ENCODE measurements at places on chromosomes 13 and 19.

- DNase-seq = peak; percentile 20
- H3K36me3 ChIP-seq = no peaks in the 10 kb centered on the region
- no peaks in the 10 kb centered on the region for H3K4me1 ChIP-seq
- H3K4me3 ChIP-seq = no peak overlapping the region
- no peak overlapping the region for H3K27ac ChIP-seq
- peaks cover 13% of the 10 kb centered on the region for H3K27me3 ChIP-seq
These were observed 7.4 kb upstream of the ZNRF4 start for GRCh38 chr19:5447700-5448311.

DNA sequence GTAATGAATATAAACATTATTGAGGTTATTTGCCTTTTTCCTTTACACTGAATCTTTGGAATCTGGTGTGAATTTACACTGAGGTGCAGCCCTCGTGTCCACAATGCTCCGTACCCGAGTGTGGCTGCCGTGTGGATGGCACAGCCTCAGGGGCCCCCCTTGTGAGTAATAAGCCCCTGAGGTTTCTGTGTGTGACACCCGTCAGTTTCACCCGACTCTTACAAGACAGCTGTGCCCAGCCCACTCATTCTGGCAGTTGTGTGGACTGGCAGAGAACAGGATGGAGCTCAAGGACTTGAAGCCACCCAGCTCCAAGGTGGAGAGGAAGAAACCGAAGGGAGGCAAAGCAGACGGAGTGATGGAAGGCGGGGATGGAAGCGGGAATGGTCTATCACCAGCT is 7.8 kb downstream of the PROZ start:
- peaks cover 9% of the 10 kb centered on the region for H3K27me3 ChIP-seq
- no peak for DNase-seq
- H3K36me3 ChIP-seq = peaks cover 13% of the 10 kb centered on the region
- H3K4me3 ChIP-seq = no peak overlapping the region
- H3K4me1 ChIP-seq = no peaks in the 10 kb centered on the region

- no peak overlapping the region for H3K27ac ChIP-seq
- no peaks in the 10 kb centered on the region for H3K4me1 ChIP-seq
- no peak overlapping the region for H3K4me3 ChIP-seq
- H3K36me3 ChIP-seq = no peaks in the 10 kb centered on the region
These were observed 166.2 kb downstream of the SLITRK1 start for GRCh38 chr13:83716121-83716520.

DNA sequence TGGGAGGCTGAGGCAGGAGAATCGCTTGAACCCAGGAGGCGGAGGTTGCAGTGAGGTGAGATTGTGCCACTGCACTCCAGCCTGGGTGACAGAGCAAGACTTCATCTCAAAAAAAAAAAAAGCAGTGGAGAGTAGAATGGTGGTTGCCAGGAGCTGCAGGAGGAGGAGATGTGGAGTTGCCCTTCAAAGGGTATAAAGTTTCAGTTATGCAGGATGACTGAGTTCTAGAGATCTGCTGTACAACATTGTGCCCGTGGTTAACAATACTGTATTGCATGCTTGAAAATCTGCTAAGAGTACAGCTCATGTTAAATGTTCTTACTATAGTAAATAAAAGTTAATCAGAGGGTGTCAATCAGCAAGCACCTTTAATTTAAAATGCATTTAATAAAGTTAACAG is 28.4 kb upstream of the LATS2 start:
- H3K27me3 ChIP-seq = no peaks in the 10 kb centered on the region
- H3K4me1 ChIP-seq = no peaks in the 10 kb centered on the region
- H3K4me3 ChIP-seq = no peak overlapping the region
- no peaks in the 10 kb centered on the region for H3K36me3 ChIP-seq
- no peak overlapping the region for H3K27ac ChIP-seq

DNA sequence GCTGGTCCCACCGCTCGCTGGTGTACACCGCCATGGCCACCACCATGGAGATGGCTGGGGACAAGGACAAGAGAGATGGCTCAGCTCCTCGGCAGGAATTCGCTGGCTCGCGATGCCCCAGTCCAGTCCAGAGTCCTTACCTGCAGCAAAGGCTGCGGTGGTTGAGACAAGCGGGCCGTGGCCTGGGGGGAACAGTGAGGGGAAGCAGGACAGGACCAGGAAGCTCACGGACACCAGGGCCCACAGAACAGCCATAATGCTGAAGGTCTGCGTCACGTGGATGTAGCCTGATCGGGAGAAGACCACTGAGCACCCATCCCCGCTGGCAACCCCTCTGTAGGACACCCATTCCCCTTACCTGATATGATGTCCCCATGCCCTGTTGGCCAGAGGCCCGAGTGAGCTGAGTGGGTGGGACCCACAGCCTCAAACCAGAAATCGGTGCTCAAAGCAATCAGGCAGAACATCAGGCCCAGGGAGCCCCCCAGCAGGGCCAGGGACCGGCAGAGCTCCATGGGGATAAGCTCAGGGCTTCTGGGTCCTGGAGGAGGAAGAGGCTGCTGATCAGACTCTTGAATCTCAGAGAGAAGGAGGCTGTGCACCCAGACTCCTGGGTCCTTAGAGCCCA is 319 bp downstream of the NKG7 start:
- H3K4me1 ChIP-seq = peaks cover 60% of the 10 kb centered on the region
- H3K27ac ChIP-seq = peak overlapping the region; percentile 39
- H3K36me3 ChIP-seq = no peaks in the 10 kb centered on the region
- no peaks in the 10 kb centered on the region for H3K27me3 ChIP-seq
- H3K4me3 ChIP-seq = peak overlapping the region; percentile 38

DNA sequence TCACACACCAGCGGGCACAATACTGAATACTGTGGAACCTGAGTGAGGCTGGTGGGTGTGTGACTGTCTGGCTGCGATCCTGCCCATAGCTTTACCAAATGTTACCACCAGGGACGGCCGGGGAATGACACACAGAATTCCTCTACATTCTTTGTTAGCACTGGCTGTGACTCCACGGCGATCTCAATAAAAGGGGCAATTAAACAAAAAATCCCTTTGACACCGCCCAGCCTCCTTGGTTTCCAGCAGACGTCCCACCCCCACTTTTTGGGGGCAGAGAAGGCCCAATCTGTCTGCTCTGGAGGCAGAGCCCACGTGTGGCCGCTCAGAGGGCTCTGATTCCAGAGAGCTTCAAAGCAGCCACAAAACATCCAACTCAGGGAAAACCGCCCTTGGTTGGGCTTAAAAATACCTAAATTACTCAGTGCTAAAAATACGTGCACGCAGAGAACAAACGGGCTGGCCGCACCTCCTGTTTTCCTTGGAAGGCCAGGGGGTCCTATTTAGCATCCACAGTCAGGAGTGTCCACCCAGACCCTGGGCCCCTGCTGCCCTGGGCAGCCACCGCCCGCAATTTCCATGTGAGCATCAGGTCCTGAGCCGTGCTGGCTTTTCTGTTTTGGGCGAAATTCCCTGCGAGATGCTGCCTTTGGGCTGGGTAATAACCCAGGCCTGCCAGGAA is 47.8 kb downstream of the GADD45B start:
- DNase-seq = no peak
- no peaks in the 10 kb centered on the region for H3K27me3 ChIP-seq
- H3K4me3 ChIP-seq = no peak overlapping the region
- H3K36me3 ChIP-seq = no peaks in the 10 kb centered on the region
- no peak overlapping the region for H3K27ac ChIP-seq

DNA sequence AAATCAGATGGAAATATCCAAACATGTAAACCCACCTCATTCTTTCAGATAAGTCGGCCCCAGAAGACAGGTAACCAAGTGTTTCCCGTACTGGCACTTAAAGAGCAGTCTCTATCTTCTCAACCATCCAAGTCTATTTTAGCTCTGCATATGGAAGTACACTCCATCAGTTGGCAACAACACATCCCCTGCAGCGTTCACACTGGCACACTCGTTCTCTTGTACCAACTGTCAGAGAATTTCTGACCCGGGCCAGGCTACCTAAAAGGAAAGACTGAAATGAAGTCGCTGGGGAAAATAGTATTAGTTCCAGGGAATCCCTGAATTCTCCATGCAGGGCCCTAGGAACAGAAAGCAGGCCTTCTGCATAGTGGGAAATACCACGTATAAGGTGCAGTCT is 109.3 kb downstream of the RXFP2 start:
- peaks cover 23% of the 10 kb centered on the region for H3K27me3 ChIP-seq
- H3K4me3 ChIP-seq = no peak overlapping the region
- peaks cover 11% of the 10 kb centered on the region for H3K4me1 ChIP-seq
- no peak overlapping the region for H3K27ac ChIP-seq
- DNase-seq = no peak

DNA sequence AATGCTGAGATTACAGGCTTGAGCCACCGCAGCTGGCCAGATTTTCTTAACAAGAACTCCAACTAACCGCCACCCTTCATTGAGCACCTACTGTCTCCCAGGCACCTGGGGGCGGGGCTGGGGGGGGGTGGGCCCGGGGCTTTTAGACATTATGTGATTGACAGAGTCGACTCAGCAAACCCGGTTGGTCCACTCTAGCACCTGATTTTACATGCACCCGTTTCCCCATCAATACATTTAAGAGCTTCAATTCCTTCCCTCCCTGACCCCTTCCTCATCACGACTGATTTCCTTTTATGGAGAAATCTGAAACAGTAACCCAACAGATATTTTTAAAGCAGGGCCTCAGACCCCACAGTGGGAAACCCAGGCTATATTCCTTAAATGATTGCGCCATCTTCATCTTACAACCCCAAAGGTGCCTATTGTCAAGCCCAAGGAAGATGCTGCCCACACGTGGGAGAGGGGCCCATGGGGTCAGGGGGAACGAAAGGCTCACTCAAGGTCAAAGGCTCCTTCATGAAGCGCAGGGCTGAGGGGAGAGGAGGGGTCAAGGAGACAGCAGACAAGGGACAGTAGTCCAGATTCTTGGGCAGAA is 1.8 kb downstream of the INSR start:
- no peak for DNase-seq
- no peaks in the 10 kb centered on the region for H3K27me3 ChIP-seq
- H3K36me3 ChIP-seq = no peaks in the 10 kb centered on the region
- peak overlapping the region; percentile 59 for H3K4me3 ChIP-seq

DNA sequence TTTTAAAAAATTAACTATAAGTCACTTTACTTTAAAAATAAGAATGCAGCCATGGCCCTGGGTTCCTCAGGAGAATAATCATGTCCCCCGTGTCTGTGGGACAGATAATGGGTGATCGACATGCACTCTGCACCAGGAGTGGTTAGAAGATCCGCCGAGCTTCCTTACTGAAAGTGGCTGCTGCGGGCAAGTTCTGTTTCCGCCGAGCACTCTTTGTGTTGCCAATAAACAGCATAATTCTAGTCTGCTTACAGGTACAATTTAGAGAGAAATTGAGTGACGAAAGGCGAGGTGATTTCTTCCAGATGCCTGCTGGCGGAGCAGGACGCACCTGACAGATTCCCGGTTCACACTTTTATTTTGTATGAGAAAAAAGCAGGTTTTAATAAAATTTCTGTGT is 139.0 kb downstream of the SOX1 start:
- peak; percentile 8 for DNase-seq
- H3K27me3 ChIP-seq = peaks cover 35% of the 10 kb centered on the region
- H3K27ac ChIP-seq = no peak overlapping the region
- no peaks in the 10 kb centered on the region for H3K4me1 ChIP-seq
- H3K4me3 ChIP-seq = no peak overlapping the region

DNA sequence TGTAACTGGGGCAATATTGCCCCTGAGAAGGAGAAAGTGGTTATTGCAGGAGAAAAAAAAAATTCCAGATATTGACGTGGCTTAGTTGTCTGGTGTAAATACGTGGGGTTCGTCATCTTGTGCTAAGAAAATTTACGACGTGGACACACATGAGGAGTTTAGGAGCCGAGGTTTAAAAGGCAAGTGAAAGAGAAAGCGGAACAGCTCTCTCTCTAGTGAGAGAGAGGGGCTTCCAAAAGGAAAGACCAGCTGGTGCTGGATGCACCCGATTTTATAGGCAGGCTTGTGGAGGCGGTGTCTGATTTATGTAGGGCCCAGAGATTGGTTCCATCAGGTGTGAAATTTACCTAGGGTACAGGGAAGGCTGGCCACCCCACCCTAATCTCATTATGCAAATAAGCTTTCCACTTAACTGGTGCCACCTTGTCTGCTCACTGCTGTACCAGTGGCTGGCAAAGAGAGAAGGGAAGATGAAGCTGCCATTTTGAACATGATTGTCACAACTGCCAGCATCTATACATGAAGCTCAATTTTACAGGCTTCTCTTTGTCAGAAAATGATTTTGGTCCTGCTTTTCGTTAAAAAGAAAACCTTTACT is 845.1 kb downstream of the DACH1 start:
- no peaks in the 10 kb centered on the region for H3K36me3 ChIP-seq
- H3K4me1 ChIP-seq = no peaks in the 10 kb centered on the region
- H3K4me3 ChIP-seq = no peak overlapping the region
- DNase-seq = peak; percentile 9
- H3K27me3 ChIP-seq = no peaks in the 10 kb centered on the region

DNA sequence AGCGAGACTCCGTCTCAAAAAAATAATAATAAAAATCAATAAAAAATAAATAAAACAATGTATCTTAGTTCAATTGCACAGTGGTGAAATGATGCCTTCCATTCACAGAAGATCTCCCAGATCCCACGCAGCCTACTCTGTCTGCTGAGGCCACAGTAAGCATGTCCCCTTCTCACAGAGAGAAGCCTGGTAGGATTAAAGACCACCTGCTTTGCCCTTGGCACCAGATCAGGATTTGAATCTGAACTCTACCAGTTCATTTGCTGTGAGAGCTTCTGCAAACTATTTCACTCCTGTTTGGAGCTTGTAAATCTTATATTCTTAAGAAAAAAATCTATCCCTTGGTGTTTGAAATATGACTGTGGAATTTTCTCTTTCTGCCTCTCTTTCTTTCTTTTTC is 2.2 kb upstream of the SLC7A1 start:
- H3K4me1 ChIP-seq = peaks cover 26% of the 10 kb centered on the region
- no peak overlapping the region for H3K27ac ChIP-seq
- DNase-seq = no peak
- no peaks in the 10 kb centered on the region for H3K27me3 ChIP-seq

DNA sequence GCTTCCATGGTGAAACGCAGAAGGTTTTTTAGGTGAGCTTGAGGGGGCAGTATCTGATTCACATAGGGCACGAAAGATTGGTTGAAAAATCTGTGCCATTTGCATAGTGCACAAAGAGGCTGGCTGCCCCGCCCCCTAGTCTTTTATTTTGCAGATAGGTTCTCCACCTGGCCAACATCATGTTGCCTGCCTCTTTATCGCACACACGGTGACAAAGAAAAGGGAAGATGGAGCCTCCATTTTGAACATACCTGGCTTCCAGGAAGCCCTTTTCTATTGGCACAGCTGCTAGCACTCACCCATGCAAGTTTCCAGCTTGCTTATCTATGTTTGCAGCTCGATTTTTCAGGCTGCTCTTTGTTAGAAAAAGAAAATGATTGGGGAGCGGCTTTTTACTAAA is 316.2 kb upstream of the KLHL1 start:
- no peak for DNase-seq
- no peaks in the 10 kb centered on the region for H3K36me3 ChIP-seq
- H3K27ac ChIP-seq = peak overlapping the region; percentile 38
- H3K4me1 ChIP-seq = no peaks in the 10 kb centered on the region
- no peak overlapping the region for H3K4me3 ChIP-seq
- no peaks in the 10 kb centered on the region for H3K27me3 ChIP-seq

GRCh38 chr19:2680808-2681207 is 21.7 kb downstream of the GNG7 start:
- peaks cover 2% of the 10 kb centered on the region for H3K36me3 ChIP-seq
- DNase-seq = no peak
- no peak overlapping the region for H3K27ac ChIP-seq
- no peak overlapping the region for H3K4me3 ChIP-seq
- no peaks in the 10 kb centered on the region for H3K27me3 ChIP-seq

Measured in common myeloid progenitor, CD34-positive (primary cell).